Activated T-helper 2 cell treated with anti-CD3 and anti-CD28 coated beads, Interferon-gamma antibody, Interleukin-2, Interleukin-4, amounts not matched to agents 10 μg/mL and 5 μg/mL and 100 μg/mL, durations not matched to agents 14 hours and 24 hours and 36 hours (primary cell): ENCODE measurements at places on chromosomes 5 and 9. TPM values are rescaled to one million over a fixed set of nuclear protein-coding genes. Genes with fewer than 3 reads are reported as not detected.

Gene STARD4
- total RNA-seq, result 222 and 230 TPM in 2 replicates

DNA sequence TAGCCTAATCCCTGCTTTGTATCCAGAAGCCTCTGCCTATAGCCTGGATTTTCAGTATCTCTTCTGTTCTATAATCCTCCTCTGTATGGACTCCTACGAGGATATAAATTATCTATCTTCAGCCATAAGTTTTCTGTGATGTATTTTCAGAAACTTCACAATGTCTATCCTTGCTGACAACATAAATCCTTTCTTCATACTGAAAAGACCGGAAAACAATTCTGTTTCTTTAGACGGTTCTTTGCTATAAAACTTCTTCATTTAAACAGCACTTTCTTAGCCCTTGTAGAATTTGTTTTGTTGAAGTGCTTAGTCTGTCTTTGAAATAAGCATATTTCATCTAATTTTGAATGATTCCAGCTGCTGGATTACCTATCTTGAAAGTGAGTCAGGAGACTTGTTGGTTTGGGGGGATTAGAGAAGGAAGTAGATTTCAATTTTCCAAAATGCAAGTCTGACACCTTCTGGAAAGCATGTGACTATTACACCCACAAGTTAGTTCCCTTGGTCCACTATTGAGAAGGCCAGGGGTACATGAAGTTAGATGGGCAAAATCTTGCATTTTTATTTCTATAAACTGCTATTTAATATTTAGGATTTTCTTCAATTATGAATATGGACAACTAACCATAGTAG, 96.3 kb upstream of the RANBP3L start:
- no peak for DNase-seq

DNA sequence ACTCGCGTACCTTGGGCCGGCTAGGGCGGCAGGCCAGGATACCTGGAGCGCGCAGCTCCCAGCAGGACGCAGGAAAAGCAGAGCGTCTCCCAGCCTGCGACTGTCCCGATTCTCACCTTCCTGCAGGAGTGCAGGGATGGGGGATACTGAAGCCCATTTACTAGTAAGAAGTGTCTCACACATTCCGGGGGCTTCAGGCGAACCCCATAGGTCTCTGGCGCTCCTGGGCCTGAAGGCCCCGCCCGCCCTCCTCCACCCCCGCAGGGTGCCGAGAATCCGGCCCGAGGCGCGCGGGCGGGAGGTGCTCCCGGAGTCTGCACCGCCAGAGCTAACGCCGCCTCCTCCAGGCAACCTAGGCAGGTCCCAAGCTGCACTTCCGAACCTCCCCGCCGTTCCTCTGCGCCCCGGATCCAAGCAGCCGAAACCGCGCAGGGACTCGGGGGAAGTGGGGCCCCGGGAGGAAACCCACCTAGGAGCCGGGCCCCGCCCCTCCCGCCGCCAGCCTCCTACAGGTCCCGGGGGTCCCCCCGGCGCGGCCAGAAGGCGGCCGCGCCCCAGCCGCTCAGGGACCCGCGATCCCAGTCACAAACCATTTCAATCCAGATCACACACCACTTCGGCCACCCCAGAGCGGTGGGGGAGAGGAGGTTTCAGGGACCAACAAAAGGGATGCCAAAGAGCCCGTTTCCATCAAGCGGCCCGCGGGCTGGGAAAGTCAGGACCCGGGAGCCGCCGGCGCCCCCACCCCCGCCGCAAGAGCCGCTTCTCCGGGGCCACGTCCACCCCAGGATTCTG, 1.2 kb downstream of the ROR2 start:
- peak; percentile 17 for DNase-seq

Gene AKNA
- total RNA-seq, result 152 TPM in 2 replicates

DNA sequence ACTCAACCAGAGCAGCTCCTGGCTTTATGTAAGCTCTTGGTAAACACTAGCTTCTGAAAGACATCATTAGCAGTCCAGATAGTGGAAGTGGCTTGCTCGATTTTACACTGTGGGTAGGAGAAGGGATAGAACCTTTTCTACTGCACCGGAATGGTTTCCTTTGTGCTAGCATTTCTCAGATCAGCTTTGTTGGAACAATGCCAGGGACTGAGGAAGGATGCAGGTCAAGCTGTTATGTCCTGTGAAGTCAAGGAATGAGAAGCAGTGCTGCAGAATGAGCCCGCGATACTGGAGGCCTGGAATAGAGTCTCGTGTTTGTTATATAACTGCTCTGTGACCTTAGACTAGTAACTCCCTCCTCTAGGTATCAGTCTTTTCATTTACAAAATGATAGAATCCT, 233.6 kb downstream of the GABRB2 start:
- no peak for DNase-seq

DNA sequence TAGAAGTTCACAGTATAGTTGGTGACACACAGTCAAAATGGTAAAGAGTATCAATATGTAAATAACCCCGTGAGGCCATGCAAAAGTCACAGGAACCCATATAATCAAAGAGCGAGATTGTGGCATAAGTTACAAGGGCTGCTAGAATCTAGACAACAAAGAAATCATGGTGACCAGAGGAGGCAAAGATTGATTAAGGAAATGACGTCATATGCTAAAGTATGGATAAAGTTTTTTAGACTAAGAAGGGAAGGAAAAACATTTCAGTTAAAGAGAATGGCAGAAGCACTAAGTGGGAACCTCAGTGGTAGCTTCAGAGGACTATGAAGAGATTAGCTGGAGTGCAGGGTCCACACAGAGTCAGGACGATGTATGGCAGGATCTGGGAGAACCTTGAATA, 330.3 kb downstream of the NFIB start:
- no peak for DNase-seq

GRCh38 chr5:74622122-74622521, 18.4 kb downstream of the ENC1 start:
- DNase-seq, result no peak

Gene TMEM167A
- 67.7 and 70.9 TPM in 2 replicates for total RNA-seq

Gene ARHGEF39
- 11.1 and 12.3 TPM in 2 replicates for total RNA-seq

GRCh38 chr9:98921732-98922131, 22.0 kb upstream of the COL15A1 start:
- no peak for DNase-seq

Gene TAF1L
- not detected in 2 replicates for total RNA-seq

- DNase-seq, result no peak
These were observed 224.3 kb downstream of the NR3C1 start for GRCh38 chr5:143179126-143179740.

Gene IL7R
- 60.9 and 66.9 TPM in 2 replicates for total RNA-seq

GRCh38 chr9:20658677-20659473, 25.2 kb upstream of the FOCAD start:
- DNase-seq, result no peak

- no peak for DNase-seq
These were observed 20.4 kb downstream of the BDP1 start for GRCh38 chr5:71475788-71476384.

GRCh38 chr9:93678199-93679019, 102.0 kb downstream of the PHF2 start:
- no peak for DNase-seq

DNA sequence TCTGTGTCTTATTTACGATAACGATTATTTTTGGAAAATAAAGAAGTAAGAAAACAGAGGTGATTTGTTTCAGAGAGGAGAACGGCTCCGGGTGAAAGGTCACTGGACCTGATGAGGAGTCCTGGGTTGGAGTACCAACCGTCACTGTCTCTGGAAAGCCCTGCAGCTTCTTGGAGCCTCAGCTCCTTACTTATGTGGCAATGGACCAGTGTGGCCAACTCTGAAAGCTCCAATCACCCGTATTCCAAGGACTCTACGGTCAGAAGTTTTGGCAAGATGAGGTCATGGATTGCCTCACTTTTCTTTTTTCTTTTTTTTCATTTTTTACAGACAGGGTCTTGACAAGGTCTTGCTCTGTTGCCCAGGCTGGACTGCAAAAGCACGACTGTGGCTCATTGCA, 84.8 kb downstream of the KLF4 start:
- no peak for DNase-seq

- DNase-seq, result no peak
These were observed 571 bp upstream of the S1PR3 start for GRCh38 chr9:88990729-88991065.

DNA sequence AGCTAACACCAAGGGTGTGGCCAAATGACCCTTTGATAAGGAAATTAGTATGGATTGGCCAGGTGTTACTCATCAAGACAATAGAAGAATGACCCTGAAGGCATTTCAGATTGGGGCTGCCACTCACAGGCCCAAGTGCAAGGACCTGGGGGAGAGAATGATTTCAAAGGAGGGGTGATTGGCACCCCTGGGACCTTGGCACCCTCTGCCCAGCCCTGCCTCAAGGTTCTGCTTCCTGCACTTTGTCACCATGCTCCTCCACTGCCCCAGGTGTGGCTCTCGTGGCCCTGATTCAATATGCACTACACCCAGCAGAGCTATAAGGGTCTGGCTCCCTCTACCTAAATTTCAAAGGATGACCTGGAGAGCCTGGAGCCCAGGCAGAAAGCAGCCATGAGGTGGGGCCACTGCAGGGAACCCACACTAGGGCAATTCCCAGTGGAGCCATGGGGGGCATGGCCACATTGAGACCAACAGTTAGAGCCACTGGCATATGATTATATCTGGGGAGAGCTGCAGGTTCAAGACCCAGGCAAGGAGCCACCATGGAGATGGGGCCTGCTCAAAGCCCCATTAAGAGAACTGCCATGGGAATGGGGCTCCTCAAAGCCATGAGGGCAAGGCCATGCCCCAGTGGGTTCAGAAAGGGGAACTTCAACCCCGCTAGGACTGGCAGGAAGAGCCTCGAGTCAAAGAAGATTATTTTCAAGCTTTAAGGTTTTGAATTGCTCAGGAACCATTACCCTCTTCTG, 93.0 kb downstream of the CEMIP2 start:
- no peak for DNase-seq

GRCh38 chr5:133664422-133664821, 52.1 kb upstream of the FSTL4 start:
- no peak for DNase-seq

- DNase-seq, result no peak
These were observed 24.4 kb downstream of the RNF145 start for GRCh38 chr5:159184858-159185381.

GRCh38 chr9:131253891-131254491, 22.3 kb downstream of the FAM78A start:
- DNase-seq, result no peak

Gene DNAI1
- total RNA-seq, result not detected in 2 replicates

GRCh38 chr5:42720251-42720650, 36.4 kb upstream of the CCDC152 start:
- peak; percentile 29 for DNase-seq

DNA sequence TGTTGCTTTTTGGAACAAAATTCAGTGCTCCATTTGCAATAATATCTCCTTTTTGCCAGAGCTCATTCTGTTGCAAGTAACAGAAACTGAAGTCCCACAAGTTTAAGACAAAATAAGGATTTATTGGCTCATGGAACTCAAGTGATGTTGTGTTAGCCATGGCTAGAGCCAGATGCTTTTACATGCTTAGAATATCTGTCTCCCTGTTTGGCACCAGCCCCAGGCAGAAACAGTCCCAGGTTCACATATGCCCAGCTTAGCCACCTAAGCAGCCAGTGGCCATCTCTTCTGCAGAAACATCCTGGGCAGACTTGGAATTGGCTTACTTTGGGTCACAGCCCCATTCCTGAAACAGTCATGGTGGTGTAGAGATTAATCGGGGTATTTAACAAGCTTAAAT, 540.9 kb upstream of the SGCD start:
- no peak for DNase-seq

Gene RPS14
- 2,552 and 2,593 TPM in 2 replicates for total RNA-seq

Gene DCAF10
- total RNA-seq, result 17.4 and 18.4 TPM in 2 replicates

DNA sequence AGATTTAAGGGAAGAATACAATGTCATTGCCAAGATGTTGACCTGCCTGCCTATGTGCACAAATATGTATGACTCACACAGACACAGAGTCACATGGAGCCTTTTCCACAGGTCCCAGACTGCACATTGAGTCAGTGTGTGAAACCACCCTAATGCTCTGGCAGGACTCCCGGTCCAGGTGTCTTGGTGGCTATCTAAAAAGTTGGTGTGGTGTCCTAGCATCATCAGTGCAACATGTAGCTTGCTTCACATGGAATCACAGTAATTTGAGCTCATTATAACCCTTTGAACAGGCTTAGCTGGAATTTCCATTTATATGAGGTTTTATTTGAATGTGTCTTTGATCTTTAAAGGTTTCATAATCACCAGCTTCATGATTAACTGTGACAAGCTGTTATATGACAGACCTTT, 10.7 kb downstream of the IFNA5 start:
- no peak for DNase-seq

DNA sequence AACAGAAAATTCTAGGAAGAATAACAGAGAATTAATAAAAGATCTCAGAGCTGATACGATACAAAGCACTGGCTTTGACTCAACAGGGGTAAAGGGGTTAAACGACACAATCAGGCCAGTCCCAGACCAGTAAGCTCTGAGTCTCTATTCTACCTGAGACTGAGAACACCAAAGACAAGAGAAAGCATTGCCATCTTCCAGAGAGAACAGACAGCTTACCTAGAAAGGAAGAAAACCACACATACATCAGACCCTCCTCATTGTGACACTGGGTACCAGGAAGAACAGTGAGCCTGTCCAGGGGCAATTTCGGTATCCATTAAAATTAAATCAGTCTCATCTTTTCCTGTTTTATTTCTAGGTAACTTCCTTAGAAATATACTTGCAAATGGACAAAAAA, 41.1 kb downstream of the MRPL36 start:
- DNase-seq, result no peak

Gene TNIP1
- 473 and 477 TPM in 2 replicates for total RNA-seq

Gene EFNA5
- 0.32 TPM in 1 of 2 replicates, not detected in the other for total RNA-seq

- no peak for DNase-seq
These were observed 105.6 kb upstream of the TXNDC8 start for GRCh38 chr9:110443146-110443865.
